ENCODE measurements at places on chromosomes 16 and 17.

DNA sequence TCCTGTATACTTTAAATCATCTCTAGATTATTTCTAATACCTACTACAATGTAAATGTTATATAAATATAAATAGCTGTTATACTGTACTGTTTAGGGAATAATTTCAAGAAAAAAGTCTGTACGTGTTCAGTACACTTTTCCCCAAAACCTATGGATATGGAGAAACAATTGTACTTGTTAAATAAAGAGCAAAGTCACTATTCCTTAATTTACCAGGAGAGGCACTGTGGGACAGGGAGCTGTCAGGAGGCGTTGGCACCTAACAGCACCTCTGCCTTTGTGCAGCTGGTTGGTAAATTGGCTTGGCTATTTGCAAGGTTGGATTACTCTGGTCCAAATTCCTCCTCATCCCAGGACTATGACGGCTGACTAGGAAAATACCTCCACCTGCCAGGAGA is 28.0 kb downstream of the CRHR1 start:
- DNase-seq: no peak

- no peak for DNase-seq
Measured at GRCh38 chr17:82458885-82459424, 414 bp downstream of the NARF start.

DNA sequence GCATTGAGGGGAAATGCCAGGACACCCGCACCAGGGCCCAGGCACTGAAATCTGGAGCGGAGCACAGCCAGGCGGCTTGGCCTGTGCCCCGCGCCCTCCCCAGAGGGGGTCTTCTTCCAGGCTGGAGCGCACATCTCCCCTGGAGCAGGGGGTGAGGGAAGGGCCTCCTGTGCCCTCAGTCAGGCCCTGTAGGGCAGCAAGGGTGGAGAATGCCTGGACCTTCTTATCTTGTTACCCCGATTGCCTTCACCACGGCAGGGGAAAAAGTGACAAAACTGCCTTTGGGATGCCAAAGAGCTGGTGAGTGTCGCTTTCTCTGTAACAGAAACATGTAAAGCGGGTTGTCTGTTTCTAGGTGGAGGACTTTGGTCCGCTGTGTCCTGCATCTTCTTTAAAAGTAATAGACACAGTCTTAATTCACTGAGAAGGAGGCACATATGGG is 48.3 kb upstream of the BAHCC1 start:
- no peak for DNase-seq

- no peak for DNase-seq
Measured at GRCh38 chr17:540631-541030, 174.0 kb downstream of the VPS53 start.

- DNase-seq: no peak
Measured at GRCh38 chr17:57186226-57187019, 69.9 kb upstream of the MSI2 start.

DNA sequence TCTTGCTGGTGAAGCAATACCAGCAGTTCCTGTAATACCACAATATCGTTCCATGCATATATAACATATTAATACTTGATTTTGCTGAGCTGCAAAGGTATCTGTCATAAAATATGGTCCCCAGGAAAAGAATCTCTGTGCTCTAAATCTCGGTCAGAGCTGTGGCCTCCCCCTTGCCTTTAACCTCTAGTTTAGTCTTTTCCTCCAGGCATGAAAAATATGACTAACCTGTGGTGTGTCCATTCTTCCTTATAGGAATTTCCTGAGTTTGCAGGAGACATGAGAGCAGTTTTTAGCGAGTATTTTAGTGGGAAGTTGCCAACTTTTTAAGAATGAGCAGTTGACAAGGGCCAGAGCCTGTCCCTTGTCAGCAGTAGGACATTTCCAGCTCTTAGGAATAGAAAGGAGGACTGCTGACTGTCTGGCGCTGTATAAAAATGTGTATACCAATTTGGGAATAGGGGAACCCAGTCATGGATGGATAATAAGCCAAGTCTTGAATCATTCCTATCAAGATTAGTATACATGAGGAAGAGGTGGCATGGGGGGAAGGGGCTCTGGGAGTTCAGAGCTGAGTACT is 8.7 kb downstream of the ATXN1L start:
- no peak for DNase-seq

- no peak for DNase-seq
Measured at GRCh38 chr17:37068266-37068665, 119.5 kb downstream of the AATF start.
